ENCODE measurements at places on chromosomes 16 and 17.
A peak's percentile ranks its signal among the peaks of the same experiment; 100 is the strongest.

DNA sequence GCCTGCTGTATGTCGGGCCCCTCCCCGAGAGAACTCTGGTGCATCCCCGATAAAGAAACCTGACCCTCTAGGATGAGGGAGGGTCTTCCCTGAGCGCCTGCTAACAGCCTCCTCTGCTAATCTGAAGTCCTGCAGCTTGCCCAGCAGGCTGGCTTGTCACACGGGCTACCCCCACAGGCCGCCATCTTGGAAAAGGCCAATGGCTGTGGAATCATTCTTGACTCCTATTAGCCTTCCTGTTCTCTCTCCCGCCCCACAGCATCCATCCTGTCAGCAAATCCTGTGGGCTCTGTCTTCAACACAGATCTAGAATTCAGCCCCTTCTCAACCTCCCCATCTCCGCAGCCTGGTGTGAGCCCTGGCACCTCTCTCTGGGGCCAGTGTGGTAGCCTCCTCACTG is 12.0 kb downstream of the IL4R start:
- no peaks in the 10 kb centered on the region for H3K27me3 ChIP-seq
- H3K4me1 ChIP-seq = peaks cover 59% of the 10 kb centered on the region

GRCh38 chr16:18827890-18828289 is 26.5 kb upstream of the ARL6IP1 start:
- no peak overlapping the region for H3K27ac ChIP-seq
- no peaks in the 10 kb centered on the region for H3K4me1 ChIP-seq
- H3K4me3 ChIP-seq = no peak overlapping the region

GRCh38 chr16:79264237-79265109 is 336.1 kb downstream of the MAF start:
- H3K4me1 ChIP-seq = no peaks in the 10 kb centered on the region
- H3K36me3 ChIP-seq = no peaks in the 10 kb centered on the region
- H3K27ac ChIP-seq = no peak overlapping the region
- no peak overlapping the region for H3K4me3 ChIP-seq
- no peak for DNase-seq

GRCh38 chr17:63270610-63271009 is 175.5 kb downstream of the CYB561 start:
- no peak for DNase-seq
- H3K4me1 ChIP-seq = peaks cover 12% of the 10 kb centered on the region
- no peaks in the 10 kb centered on the region for H3K27me3 ChIP-seq
- H3K36me3 ChIP-seq = peaks cover 8% of the 10 kb centered on the region
- no peak overlapping the region for H3K27ac ChIP-seq

GRCh38 chr17:40648384-40648968 is 858 bp upstream of the SMARCE1 start:
- peaks cover 43% of the 10 kb centered on the region for H3K4me1 ChIP-seq
- H3K36me3 ChIP-seq = peaks cover 11% of the 10 kb centered on the region
- no peak for DNase-seq

- H3K36me3 ChIP-seq = peaks cover 44% of the 10 kb centered on the region
- no peak overlapping the region for H3K27ac ChIP-seq
- no peaks in the 10 kb centered on the region for H3K27me3 ChIP-seq
- no peak overlapping the region for H3K4me3 ChIP-seq
Observed at GRCh38 chr16:4381072-4381934, 9.7 kb downstream of the VASN start.

GRCh38 chr17:76510831-76511244 is 9.6 kb upstream of the RHBDF2 start:
- H3K4me1 ChIP-seq = peaks cover 21% of the 10 kb centered on the region
- no peak overlapping the region for H3K4me3 ChIP-seq
- DNase-seq = no peak
- no peak overlapping the region for H3K27ac ChIP-seq

DNA sequence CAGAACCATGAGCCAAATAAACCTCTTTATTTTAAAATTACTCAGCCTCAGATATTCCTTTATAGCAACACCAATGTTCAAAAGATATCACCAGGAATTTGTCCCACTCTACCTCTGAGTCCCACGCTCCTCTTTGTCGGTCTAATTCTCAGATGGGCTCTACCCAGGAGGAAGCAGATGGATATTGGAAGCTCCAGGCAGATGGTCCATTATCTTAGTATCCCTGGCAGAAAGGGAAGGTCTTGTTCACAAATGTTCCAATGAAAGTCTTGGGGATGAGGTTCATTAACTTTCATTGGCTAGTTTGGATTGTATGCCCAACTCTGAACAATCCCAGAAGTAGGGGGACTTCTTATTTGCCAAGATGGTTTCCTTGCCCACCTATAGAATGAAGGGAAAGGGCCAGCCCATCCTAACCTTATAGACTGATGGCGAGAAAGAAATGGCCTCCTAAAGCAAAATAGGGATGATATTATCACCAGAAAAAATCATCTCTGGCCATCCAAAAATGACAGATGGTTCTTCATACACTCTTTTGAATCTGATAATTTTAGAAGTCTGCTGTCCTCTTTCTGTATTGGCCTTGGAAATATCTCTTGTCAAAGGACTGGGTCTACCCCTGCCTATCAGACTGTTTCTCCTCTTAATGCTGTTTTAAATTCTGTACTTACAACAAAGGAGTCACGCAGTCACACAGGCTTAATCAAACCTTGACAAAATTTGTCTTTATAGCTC is 21.3 kb upstream of the ELAC2 start:
- no peak for DNase-seq
- H3K27ac ChIP-seq = no peak overlapping the region
- H3K27me3 ChIP-seq = peaks cover 5% of the 10 kb centered on the region
- no peak overlapping the region for H3K4me3 ChIP-seq
- H3K36me3 ChIP-seq = no peaks in the 10 kb centered on the region
- peaks cover 4% of the 10 kb centered on the region for H3K4me1 ChIP-seq

DNA sequence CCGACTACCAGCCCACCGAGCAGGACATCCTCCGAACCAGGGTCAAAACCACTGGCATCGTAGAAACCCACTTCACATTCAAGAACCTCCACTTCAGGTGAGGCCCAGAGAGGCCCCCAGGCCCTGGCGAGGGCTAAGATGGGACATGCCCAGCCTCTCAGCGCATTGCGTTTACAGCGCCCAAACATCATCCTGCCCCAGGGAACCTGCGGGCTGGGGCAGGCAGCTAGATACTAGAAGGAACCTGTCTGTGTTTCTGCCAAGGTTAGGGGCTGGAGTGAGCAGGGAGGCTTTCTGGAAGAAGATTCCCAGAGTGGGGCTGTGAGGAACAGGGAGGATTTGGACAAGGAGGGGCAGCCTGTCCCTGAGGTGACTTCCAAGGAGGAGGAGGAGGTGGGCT is 90.6 kb downstream of the AMFR start:
- no peak overlapping the region for H3K4me3 ChIP-seq
- peaks cover 48% of the 10 kb centered on the region for H3K4me1 ChIP-seq
- no peak for DNase-seq
- no peaks in the 10 kb centered on the region for H3K36me3 ChIP-seq
- H3K27ac ChIP-seq = peak overlapping the region; percentile 40

- peak overlapping the region; percentile 92 for H3K27ac ChIP-seq
- DNase-seq = no peak
- peak overlapping the region; percentile 90 for H3K4me3 ChIP-seq
- no peaks in the 10 kb centered on the region for H3K36me3 ChIP-seq
- no peaks in the 10 kb centered on the region for H3K27me3 ChIP-seq
Observed at GRCh38 chr17:39700148-39700987, 504 bp downstream of the ERBB2 start.

DNA sequence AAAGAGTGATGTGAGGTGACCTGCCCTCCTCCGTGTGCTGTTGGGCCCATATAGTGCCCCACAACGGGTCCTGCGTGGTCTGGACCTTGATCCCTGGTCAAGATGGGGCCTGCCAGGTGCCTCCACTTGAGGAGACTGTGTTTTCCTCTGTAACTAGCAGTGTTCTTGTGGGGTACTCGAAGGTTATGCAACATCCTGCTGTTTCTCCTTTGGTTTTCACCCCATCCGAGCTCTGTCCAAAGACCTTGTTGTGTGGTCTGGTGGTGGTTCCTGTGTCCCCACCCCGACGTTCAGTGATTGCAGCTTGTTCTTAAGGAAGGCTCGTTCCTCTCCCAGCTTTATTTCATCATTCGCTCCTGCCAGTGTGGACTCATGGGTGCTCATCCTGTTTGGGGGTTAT is 38.7 kb upstream of the ZNF750 start:
- no peak for DNase-seq
- no peaks in the 10 kb centered on the region for H3K36me3 ChIP-seq
- H3K27me3 ChIP-seq = no peaks in the 10 kb centered on the region
- peak overlapping the region; percentile 20 for H3K27ac ChIP-seq

- no peak for DNase-seq
- H3K27me3 ChIP-seq = no peaks in the 10 kb centered on the region
- H3K27ac ChIP-seq = no peak overlapping the region
- no peak overlapping the region for H3K4me3 ChIP-seq
Observed at GRCh38 chr16:4591706-4592470, 22.8 kb downstream of the UBALD1 start.

DNA sequence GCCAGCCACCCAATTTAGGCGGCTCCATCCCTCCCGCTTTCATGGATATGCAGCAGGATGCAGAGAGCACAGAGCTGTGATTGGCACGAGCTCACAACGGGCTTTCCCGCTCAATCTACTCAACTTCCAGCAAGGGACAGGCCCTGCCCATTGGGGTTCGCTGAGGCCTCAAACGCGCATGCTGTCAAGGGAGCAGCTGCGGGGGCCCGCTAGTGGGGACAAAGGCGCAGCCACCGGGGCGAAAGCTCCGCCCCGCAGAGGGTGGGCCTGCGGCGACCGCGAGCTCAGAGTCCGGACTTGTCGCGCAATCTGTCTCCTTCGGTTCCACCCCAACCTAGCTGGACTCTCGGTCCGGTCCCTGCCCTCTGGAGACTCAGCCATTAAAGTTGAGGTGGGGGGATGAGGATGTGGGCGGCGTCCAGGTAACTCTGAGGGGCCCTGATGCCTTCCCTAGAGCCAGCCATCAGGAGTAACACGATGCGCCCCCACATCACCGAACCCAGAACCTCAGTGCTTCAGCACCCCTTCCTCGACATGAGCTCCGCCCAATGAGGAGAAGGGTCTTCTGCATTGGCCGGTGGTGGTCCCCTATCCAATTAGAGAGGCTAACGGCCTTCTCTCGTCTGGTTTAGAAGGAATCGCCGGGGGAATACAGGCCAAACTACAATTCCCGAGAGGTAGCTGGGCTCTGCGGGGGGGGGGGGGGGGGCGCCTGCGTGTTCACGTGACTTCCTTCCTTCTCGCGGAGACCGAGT is 489 bp upstream of the NFATC3 start:
- H3K27me3 ChIP-seq = no peaks in the 10 kb centered on the region
- H3K4me1 ChIP-seq = peaks cover 80% of the 10 kb centered on the region
- peak; percentile 93 for DNase-seq

DNA sequence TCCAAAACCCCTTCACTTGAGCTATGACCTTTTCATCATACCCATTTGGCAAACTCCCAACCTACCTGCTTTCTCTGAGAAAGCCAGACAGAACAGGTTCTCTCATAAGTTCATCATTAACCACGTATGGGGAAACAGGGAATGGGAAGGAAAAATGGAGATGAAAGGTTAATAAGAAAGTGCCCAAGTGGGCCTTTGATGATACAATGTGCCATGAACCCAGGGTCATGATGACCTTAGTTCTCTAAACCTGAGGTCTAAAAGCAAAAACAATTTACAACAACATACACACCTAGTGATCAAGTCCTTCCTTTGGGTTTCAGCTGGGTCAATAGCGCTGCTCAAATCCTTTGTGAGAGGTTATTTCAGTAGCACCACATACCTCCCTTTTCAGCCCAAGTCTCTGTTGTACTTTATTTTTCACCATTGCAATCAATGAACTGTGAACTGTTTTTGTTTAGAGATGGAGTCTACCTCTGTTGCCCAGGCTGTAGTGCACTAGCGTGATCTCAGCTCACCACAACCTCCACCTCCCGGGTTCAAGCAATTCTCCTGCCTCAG is 14.5 kb upstream of the RANGRF start:
- no peaks in the 10 kb centered on the region for H3K4me1 ChIP-seq
- H3K4me3 ChIP-seq = no peak overlapping the region
- no peaks in the 10 kb centered on the region for H3K27me3 ChIP-seq
- H3K27ac ChIP-seq = no peak overlapping the region

GRCh38 chr16:67652578-67653127 is 7.4 kb downstream of the ACD start:
- peaks cover 35% of the 10 kb centered on the region for H3K4me1 ChIP-seq
- H3K4me3 ChIP-seq = peak overlapping the region; percentile 43
- peaks cover 10% of the 10 kb centered on the region for H3K36me3 ChIP-seq
- H3K27ac ChIP-seq = no peak overlapping the region

GRCh38 chr16:88643644-88643932 is 5.2 kb downstream of the IL17C start:
- H3K36me3 ChIP-seq = peaks cover 10% of the 10 kb centered on the region
- no peak overlapping the region for H3K4me3 ChIP-seq
- DNase-seq = no peak
- no peak overlapping the region for H3K27ac ChIP-seq

DNA sequence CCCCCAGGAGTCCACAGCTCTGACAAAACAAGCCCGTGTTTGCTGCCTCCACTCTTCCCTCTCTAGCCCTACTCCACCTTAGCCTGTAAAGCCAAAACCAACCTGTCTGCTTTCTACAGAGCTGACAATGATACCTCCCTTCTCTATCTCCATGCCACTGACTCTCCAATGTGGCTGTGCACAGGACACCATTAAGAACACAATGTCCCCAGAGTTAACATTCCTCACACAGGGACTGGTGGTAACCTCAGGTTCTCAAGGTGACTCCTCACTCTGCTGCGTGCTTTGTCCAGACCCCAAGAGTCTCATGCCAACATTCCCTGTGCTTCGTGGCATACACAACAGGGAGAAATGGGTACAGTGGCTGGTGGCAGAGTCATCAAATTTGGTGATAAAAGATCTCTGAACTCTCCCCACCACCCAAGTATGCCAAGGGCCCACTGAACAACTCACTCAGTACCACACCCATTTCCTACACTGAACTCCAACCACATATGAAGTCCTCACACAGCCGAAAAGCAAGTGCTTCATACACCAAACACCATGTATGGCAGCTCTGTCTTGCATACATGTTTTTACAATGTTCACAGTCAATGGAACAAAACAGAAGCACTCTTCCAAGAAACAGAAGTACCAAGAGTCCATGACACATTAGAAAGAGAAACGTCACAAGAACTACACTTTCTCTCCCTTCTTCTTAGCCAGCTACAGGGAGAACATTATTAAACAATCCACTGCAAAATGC is 21.1 kb downstream of the CSNK2A2 start:
- no peak for DNase-seq
- no peak overlapping the region for H3K4me3 ChIP-seq
- peaks cover 69% of the 10 kb centered on the region for H3K36me3 ChIP-seq
- no peak overlapping the region for H3K27ac ChIP-seq
- no peaks in the 10 kb centered on the region for H3K4me1 ChIP-seq
- H3K27me3 ChIP-seq = no peaks in the 10 kb centered on the region

DNA sequence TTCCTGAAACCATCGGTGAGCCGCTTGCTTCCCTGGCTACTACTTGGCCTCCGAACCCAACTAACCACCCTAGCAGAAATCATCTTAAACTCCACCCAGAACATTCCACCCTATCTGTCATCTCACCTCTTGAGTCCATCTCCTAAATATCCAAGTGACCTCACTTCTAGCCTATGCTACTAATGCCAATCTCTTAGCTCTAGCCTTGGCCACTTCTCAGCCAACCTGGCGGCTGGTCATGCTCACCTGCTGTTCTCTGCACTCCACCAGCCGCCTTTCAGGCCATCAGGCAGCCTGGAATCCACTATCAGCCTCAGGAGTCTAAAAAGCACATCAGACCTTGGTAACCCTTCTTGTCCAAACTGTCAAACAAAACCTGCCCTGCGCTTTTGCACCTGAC is 11.9 kb upstream of the CYTH1 start:
- peaks cover 41% of the 10 kb centered on the region for H3K4me1 ChIP-seq
- no peak overlapping the region for H3K4me3 ChIP-seq
- H3K27me3 ChIP-seq = no peaks in the 10 kb centered on the region

Measured in suprapubic skin (tissue), 4 donors.